ENCODE measurements at places on chromosomes 1 and 21.

GRCh38 chr1:9169601-9170137 is 40.8 kb upstream of the GPR157 start:
- no peak for DNase-seq

DNA sequence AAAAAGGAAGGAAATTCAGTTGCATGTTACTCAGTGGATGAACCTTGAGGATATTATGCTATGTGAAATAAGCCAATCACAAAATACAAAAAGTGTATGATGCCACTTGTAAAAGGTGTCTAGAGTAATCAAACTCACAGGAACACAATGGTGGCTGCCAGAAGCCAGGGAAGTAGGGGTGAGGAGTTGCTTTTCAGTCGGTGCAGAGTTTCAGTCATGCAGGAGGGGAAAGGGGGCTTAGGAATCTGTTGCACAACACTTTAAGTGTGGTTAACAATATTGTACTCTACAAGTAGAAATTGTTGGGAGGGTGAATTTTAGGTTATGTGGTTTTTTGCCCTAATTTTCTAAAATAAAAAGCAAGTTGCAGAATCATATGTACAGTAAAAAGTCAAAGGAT is 184.2 kb upstream of the RAB4A start:
- no peak for DNase-seq

DNA sequence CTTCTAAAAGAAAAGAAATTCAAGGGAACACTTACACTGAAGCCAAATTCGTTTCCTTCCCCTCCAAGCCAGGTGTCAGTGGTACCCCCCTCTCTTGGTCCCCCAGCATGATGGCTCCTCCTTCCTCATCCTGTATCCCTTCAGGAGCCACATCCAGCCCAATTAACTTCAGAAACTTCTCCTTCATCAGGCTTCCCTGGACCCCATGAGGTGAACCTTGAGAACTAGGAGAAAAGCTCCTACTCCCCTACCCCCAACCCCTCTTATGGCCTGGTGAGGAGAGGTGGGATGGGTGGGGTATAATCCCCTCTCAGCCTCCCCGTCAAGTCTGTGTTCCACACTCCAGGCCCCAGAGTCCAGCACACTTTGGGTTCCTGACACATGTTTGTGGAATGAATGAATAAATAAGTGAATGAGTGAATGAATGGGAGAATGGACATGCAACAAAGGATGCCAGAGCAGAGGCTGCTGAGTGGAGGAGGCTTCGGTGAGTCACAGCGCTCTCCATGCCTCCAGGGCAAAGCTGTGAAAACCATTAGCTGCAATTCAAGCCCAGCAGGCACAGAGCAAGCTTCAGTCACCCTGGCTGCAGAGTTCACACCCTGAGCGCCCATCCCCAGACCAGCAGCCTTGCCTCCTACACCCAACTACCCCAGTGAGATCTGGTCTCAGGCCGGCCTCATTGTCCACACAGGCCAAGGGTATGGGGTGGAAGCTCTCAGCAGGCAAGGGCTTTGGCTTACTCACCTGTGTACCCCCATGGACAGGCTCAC is 43.8 kb downstream of the BATF3 start:
- DNase-seq: no peak

DNA sequence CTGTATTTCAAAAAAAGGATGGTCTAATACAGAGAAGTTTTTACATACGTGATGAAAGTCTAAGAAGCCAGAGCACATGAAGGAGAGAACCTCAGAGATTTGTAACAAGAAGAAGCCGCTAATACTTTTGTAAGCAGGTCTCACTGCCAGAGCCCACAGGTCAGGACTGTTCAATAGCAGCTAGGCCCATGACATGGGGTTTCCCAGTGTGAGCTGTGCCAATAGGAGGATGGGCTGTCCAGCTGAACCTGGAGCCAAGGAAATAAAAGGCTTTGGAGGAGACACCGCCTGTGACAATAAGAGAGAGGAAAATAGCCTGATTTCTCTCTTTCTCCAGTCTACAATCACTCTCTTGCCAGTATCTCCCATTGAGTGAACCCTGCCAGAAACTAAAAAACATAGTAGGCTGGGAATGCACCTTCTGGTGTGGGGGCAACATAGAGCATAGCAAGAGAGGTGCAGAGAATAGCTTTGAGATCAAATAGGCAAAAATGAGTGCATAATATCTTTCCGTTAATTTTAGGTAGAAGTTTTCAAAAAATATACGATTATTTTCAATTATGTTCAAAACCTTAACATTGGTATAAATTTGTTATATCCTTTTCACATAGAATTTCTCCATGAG is 360.3 kb downstream of the NEGR1 start:
- DNase-seq: no peak

- DNase-seq: no peak
These were observed 793 bp upstream of the FMO1 start for GRCh38 chr1:171247501-171247900.

DNA sequence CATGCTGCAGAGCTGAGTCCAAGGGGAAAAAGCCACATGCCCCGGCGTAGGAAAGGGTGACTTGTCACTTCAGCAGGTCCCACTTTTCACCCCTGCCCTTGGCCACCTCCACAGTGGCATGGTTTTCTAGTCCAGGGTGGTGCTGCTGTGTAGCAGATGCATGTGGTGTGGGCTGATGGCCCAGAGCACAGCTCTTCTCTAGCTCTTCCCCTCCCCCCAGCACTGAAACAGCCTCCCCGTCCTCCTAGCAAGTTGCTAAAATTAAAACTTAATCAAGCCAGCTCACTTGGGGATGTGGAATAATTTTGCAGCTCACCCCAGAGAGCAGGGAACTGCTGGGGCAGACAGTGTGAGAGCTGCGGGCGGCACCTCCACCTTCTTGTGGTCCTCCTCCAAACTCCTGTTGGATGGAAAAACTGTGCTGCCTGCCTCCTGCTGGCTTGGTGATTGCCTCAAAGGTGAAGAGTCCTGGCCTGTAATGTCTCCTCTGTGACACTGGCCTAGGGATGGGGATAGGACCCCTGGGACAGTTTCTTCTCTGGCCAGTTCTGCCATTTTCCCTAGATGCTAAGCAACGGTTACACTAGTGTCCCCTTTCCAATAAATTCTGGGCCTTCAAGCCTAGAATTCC is 91.6 kb downstream of the RNF220 start:
- DNase-seq: no peak

GRCh38 chr21:41425954-41426675 is at the start of gene MX1:
Gene MX1, plus strand, starts transcription at chr21:41426239. Its CDS starts 5,832 bp downstream, at chr21:41432071.
- peak; percentile 44 for DNase-seq

DNA sequence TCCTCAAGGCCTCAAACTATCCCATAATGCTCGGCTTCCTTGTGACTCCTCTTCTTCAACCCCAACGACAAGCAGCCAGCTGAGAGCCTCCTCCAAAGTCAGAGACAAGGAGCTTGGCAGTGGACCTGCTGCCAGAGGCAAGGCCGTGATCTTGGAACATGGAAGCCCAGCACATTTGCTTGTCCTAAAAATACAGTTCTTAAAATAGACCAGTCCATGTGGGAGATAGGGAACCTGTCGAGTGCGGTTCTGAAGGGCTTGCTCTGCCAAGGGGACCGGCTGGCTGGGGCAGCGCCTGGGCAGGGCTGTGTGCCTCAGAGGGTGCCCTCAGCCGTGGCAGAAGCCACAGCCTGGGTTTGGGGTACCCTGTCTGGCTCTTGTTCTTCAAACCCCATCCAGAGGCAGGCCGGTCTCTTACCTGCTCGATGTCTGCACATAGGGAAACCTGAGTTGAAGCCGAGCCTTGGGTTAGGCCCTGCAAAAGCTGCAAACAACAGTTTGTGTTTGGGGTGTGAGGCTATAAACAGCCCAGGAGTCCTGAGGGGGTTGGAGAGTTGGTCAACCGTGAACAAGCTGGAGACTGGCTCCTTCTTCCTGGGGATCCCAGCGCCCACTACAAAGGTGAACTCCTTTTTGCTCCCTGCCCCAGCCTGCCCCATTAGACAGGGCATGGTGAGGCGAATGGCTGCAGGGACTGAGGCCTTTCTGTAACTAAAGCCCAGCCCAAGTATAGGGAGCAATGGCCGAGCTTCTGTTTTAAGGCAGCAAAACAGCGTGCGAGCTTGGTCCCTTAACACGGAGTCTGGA is 228.8 kb downstream of the CAMTA1 start:
- no peak for DNase-seq

GRCh38 chr21:39184050-39184980 is 1.1 kb upstream of the PSMG1 start:
- DNase-seq: no peak

DNA sequence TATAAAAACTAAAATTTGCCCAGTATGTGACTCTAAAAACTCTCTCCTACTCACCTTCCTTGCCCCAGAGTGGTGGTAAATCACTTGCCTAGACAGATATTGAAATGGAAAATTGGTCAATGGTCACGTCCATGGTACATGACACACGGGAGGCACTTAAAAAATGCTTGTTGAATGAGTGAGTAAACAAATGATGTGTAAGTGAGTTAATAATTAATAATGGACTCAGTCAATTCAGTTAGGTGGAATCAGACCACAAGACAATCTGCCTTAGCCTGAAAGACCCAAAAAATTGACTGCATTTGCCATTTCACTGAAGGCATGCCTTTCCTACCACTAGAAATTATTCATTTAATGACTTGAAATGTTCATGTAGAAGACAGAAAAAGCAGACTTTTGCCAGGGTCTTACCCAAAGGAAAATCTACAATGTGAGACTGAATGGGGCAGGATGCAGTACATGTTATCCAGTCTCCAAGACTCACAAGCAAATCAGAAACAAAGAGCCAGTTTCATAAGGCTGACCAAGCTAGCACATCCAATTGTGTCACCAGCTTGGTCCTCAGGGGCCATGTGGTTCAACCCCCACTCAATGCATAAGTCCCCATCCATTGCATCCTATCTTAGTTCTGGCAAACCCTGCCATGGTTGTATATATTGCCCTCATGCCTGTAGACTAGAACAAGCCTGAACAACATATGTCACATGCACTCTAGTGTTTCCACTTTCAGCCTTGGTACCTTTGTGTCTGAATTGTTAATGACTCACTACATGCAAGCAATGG is 73.6 kb downstream of the TBX15 start:
- DNase-seq: no peak

DNA sequence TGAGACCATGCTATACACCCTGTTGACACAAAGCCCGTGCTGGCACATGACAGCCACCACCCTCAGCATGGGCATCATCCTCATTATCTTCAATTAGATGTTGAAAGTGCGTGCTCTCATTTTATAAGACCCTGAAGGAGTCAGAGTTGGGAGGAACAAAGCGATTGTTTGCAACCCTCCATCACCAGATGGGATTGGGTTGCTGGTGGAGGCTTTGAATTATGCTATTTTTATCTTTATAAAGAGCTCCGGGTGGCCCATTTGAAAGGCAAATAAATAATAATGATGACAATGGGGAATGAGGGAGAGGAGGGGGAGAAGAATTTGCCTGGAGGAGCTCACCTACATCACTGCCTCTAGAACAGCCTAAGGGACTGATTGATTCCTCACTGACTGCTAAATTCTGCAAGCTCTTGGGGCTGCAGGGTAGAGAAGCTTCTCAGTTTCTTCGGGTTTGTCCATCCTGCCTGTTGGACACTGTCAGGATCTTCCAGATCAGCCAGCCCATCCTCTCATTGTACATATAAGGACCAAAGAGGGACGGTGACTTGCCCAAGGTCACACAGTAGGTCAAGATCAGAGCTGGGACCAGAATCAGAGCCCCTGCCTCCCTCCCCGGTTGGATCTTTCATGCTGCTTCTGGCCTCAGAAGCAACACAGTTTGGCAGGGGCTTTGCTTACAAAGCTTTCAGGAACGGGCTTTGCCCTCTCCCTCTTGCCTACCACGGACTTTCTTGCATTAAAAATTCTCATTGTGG is 130.9 kb upstream of the ZBTB40 start:
- no peak for DNase-seq

GRCh38 chr21:37380349-37381323 is 14.1 kb downstream of the DYRK1A start:
- no peak for DNase-seq

GRCh38 chr1:182863940-182864339 is 24.8 kb downstream of the DHX9 start:
- DNase-seq: no peak

- DNase-seq: no peak
These were observed 550 bp downstream of the RXFP4 start for GRCh38 chr1:155941845-155942531.

- no peak for DNase-seq
These were observed 59.5 kb downstream of the TRIM11 start for GRCh38 chr1:228347181-228347580.

- no peak for DNase-seq
These were observed 20.9 kb upstream of the RNF223 start for GRCh38 chr1:1094981-1095380.

- DNase-seq: no peak
These were observed 172.0 kb upstream of the KIAA0040 start for GRCh38 chr1:175364424-175365076.

GRCh38 chr21:39084979-39085729 is 98.1 kb downstream of the PSMG1 start:
- no peak for DNase-seq

- no peak for DNase-seq
These were observed 417.2 kb upstream of the KAZN start for GRCh38 chr1:14181191-14181795.

DNA sequence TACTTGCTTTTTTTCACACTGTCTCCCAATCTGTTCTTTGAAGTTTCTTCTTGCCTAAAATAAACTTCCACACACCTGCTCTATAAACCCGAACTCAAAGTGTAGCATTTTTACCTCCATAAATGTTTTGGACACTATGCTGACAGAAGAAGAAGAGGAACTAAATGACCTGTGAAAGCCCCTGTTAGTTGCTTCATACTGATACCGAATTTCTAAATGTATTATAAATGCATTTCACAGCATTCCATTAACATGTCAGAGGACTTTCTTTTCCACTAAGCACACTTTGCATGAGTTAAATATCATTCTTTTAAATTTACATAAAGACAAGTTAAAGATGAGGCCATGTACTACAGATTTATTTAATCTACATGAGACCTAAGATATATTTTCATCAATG is 281.0 kb downstream of the SMYD3 start:
- DNase-seq: no peak

DNA sequence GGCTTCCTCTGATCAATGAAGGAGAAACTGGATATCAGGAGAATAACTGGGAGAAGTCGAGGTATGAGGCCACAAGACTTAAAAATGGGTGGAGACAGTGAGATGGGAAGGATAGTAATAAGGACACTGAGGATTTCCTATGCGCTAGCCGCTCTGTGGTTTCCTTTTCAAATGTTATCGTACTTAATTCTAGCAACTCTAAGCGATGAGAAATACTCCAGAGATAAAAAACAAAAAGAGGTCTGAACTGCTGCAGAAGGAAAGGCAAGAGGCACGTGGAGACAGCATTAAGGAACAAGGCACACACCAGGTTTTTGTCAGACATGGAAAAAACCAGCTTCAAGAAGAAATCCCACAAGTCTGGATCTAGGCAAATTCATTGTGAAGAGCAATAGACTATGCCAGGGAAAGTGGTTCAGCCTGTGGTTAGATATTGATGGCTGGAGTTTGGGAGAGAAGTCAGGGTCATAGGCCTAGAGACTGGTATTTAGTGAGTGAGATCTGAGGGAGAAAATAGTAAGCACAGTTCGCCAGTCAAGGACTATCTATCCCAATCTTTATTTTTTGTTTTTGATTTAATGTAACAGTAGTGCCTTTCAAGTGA is 5.3 kb downstream of the CLCA2 start:
- no peak for DNase-seq
